ENCODE measurements at places on chromosomes 5 and 9.

DNA sequence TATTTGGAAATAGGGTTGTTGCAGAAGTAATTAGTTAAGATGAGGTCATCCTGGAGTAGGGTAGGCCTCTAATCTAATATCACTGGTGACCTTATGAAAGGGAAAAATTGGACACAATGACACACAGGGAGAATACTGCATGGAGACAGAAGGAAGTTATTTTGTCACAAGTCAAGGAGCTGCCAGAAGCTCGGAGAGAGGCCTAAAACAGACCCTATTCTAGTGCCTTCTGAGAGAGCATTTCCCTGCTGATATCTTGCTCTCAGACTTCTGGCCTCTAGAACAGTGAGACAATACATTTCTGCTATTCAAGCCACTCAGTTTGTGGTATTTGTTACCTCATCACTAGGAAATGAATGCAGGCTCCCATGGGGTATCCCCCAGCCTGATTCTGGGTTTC, 332.9 kb downstream of the CSNK1G3 start:
- DNase-seq: no peak

GRCh38 chr9:122307925-122308324, 43.2 kb downstream of the MRRF start:
- no peak for DNase-seq

DNA sequence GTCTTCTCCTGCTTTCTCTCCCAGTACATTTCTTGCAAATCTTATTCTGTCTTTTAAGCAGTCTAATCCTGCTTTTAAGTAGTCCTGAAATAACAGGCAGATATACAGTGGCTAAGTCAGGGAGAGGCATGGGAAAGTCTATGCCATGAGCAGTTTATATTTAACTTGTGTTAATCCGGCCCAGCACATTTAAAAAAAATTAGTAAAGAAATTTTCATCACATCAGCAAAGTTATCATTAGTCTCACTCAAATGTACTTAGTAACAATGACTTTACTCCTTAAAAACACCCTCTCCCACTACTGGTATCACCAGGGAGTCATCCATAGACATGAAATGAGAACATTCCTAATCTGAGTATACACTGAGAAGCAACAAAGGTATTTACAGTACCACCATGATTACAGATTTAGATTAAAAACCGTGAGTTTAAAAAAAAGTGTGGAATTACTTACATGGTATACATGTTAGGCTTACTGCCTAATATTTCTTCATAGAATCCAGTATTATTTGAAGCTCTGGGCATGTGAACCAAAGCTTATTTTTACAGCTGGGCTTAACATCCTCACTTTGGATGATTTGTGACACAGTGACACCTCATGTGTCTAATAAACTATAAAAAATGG, 75.9 kb upstream of the DAB2 start:
- no peak for DNase-seq

DNA sequence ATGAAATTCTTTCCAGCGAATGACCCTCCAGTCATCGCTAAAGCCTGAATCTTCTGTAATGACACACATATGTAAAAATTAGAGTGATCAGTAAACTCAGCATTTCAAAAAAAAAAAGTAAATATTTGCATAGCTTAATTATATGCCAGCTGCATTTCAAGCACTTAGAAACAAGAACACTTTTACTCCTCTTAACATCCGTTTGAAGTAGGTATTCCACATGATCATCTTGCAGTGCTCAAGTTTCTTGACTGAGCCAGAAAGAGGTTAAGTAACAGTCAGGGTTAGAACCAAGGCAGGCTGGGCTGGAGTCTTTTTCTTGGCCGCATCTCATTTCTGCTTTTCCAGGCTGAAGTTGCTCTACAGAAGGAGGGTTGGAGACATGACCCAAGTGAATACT, 27.6 kb downstream of the EGFLAM start:
- no peak for DNase-seq

DNA sequence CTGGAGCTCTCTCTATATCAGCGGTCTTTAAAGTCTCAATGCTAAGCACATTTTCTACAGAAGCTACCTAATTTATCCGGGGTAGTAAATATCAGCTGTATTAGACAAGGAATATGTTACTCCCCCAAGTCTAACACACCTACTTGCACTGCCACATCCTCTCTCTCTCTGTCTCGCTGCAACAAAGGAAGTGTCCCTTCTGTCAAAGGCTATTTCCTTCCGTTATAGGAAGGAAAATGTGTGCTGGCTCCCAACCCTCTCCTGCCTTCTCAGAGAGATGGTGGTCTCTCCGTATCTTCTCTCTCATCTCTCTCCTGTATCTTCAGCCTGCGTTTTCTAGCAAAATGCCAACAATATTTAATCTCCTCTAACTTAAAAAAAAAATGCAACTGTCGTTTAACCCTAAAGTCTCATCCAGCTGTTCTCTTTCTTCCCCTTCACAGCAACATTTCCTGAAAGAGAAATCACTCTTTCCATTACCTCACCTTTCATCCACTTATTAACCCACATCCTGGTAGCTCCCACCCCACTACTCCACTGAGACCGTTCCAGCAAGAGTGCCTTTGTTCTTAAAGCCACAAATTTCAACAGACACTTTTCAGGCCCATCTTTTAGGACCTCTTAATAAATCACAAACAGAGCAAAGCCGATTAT, 2.3 kb downstream of the TTF1 start:
- DNase-seq: no peak

GRCh38 chr5:14266686-14267085, 123.5 kb downstream of the TRIO start:
- DNase-seq: no peak

DNA sequence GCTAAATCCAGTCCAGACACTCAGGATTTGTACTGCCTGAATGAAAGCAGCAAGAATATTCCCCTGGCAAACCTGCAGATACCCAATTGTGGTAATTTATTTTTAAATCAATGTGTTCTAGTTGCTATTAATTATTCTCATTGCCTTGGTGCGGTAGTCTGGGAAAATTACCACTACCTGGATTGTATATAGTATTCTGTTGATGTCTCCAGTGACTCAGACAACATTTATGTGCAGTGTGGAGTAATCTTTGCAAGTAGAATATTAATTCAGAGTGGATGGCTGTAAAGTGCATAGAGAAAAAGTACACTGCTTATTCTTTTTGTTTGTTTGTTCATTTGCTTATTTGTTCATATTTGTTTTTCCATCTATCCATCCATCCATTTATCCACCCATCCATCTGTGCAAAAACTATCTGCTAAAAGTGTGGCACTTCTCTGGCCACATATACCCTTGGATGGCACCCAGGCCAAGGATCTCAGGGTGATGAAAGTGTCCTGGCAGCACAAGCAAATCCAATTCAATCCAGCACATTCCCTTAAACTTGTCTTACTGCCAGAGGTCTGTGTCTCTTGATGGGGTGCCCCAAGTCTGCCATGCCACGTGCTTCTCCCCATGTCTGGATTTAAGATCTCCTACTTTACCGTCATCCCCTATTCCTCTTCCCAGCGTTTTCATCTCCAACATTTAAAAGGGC, 41.3 kb downstream of the NTRK2 start:
- DNase-seq: no peak

- no peak for DNase-seq
These were observed 42.2 kb downstream of the OSMR start for GRCh38 chr5:38888041-38888440.

- DNase-seq: no peak
These were observed 54.7 kb downstream of the GLDC start for GRCh38 chr9:6590772-6591384.

DNA sequence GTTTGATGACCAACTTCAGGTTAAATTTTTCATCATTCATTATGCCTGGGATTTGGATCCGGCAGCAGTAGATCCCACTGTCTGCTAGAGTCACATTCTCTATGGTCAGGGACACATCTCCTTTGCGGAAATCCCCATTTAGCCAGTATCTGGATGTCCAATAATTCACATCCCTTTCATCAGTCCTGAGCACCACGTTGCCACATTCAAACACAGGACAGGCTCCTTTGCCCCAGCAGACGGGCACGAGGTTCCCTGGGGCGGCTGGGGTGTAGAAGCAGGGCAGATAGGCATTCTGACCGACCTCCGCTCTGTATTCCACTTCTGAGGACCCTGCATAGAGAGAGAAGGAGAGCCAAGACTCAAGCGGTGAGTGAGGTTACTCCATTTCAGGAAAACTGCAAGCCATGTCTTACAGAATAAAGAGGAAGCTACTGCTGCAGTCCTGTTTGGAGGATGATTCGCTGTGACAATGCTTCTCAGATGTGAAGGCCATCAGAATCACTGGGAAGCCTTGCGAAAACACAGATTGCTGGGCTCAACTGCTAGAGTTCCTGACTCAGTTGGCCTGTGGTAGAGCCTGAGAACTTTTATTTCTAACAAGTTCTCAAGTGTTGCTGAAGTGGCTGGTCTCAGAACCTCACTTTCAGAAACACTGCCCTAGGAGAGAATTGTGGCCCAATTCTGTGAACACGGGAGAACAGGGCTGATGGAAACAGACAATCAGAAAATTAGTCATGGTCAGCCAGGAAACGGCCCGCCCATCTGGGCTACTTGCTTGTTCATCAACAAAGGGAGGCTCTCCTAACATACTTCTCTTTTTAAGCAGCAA, 2.0 kb downstream of the HAVCR2 start:
- DNase-seq: no peak

DNA sequence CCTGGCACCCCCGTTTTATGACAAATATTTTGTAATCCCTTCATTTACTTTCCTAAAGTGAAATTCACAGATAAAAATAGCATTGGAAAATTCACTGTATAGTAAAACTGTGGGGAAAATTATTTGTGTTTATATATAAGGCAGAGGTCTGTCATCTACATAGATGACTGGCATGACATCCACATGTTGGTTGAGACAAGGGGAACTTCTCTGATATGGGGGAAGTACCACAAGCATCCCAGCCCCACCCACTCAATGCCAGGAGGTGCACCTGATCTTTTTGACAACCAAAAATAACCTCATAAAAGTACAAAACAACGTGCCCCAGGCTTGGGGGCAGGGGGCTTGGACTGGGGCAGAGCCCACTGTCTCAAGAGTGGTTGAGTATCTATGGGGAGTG, 6.3 kb upstream of the TDRD7 start:
- DNase-seq: no peak

DNA sequence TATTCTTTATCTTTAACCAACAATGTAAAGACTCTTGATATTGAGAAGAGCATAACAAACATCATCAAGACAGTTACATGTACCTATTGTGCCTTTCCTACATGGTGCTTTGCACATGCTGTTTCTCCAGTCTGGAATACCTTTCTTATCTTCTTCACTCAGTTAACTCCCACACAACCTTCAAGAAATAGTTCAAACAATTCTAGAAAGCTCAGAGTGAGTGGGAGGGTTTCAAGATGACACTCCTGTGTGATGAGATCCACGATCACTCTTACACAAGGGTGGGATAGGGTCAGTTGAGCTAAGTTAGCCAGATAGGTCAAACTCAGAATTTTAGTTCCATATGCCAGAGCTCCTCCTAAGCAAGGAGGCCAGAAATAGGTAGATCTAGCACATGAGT, 915.5 kb downstream of the NR2F1-AS1 start:
- DNase-seq: no peak

GRCh38 chr5:156798201-156798600, 51.9 kb upstream of the PPP1R2B start:
- DNase-seq: no peak

DNA sequence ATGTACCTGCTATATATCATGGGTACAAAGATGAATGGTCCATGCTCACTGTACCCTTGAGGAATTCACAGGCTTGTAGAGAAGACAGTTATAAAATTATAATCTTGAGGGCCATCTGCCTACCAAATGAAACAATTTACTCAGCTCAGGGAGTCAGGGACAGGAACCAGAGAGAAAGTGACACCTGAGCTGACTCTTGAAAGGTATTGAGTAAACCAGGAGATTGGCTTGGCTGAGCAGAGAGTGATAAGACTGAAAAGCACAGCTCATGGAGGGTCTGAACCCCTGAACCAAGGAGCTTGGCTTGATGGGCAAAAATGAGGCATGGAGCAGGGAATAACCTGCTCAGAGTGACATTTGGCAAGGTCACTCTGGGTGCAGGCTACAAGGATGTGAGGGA, 147.3 kb downstream of the FAM114A2 start:
- DNase-seq: no peak

- DNase-seq: no peak
These were observed 63.9 kb downstream of the KLHL3 start for GRCh38 chr5:137672001-137672400.

DNA sequence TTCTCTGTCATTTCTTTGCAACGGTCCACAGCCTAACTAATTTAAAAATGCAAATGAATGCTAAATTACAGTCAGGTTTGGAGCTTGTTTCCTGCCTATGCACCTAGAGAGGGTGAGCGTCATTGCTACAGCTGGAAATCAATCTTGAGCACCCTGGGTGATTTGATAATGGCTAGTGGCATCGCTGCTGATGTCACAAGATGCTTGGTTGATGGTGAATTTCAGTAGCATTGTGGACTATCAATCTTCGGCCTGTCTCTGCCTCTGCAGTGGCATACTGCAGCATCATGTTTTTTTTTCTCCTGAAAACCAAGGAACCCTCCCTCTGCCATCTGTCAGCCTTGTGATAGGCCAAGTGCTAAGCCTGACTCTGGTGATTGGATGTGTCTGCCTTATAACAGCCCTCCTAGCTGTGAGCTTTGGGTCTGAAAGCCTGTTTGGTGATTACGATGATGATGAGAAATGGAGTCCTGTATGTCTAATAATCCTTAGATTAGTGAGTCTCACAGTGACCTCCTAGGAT, 75.3 kb downstream of the NMUR2 start:
- DNase-seq: no peak

DNA sequence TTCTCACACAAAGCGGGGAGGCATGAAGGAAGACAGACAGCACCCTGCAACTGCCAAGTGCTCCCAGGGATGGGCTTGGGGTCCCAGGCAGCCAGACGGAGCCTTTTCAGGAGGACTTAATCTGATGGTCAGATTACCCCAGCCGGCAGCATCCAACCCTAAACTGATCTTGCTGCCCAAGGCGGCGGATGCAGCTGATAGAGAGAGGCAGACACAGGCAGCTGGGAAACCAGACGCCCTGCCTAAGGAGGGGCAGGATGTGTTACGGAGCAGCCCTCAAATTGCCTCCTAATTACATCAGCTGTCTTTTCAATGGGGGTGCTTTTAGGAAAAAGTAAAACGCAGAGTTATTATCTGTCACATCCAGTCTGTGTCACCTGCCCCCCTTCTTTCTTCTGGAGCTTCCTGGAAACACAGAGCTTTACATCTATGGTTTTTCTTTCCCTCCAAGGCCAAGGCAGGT, 190.9 kb upstream of the PANK3 start:
- no peak for DNase-seq

- no peak for DNase-seq
These were observed 3.4 kb upstream of the RHOBTB3 start for GRCh38 chr5:95727764-95728191.

GRCh38 chr5:133340002-133340755, 272.2 kb downstream of the FSTL4 start:
- no peak for DNase-seq

Data from SW 1271 (cell line).